Immature natural killer cell (primary cell): ENCODE measurements at places on chromosomes 3 and 15. TPM values are rescaled to one million over a fixed set of nuclear protein-coding genes. Genes with fewer than 3 reads are reported as not detected.

GRCh38 chr3:161644891-161645635 is 148.5 kb downstream of the OTOL1 start:
- DNase-seq: no peak

- no peak for DNase-seq
These were observed 1094.9 kb upstream of the EPHA6 start for GRCh38 chr3:95719481-95719880.

GP9 gene
- polyA plus RNA-seq: not detected

GATA2 gene
- polyA plus RNA-seq: not detected

CLEC3B gene
- 1.7 TPM for polyA plus RNA-seq

- no peak for DNase-seq
These were observed 73.2 kb upstream of the ARL6 start for GRCh38 chr3:97691354-97691753.

CDHR4 gene
- polyA plus RNA-seq: not detected

SH2D7 gene
- not detected for polyA plus RNA-seq

MYRIP gene
- not detected for polyA plus RNA-seq

GRCh38 chr15:32736701-32737061 is 18.9 kb downstream of the GREM1 start:
- no peak for DNase-seq

- DNase-seq: no peak
These were observed 495.0 kb upstream of the ZNF385D start for GRCh38 chr3:22245811-22246583.

- no peak for DNase-seq
These were observed 415.1 kb upstream of the NECTIN3 start for GRCh38 chr3:110656394-110657025.

GRCh38 chr15:97903971-97904572 is 56.4 kb upstream of the ARRDC4 start:
- DNase-seq: no peak
